GDM1 (cell line): ENCODE measurements at places on chromosomes 12 and 14.
A peak's percentile ranks its signal among the peaks of the same experiment; 100 is the strongest.

DNA sequence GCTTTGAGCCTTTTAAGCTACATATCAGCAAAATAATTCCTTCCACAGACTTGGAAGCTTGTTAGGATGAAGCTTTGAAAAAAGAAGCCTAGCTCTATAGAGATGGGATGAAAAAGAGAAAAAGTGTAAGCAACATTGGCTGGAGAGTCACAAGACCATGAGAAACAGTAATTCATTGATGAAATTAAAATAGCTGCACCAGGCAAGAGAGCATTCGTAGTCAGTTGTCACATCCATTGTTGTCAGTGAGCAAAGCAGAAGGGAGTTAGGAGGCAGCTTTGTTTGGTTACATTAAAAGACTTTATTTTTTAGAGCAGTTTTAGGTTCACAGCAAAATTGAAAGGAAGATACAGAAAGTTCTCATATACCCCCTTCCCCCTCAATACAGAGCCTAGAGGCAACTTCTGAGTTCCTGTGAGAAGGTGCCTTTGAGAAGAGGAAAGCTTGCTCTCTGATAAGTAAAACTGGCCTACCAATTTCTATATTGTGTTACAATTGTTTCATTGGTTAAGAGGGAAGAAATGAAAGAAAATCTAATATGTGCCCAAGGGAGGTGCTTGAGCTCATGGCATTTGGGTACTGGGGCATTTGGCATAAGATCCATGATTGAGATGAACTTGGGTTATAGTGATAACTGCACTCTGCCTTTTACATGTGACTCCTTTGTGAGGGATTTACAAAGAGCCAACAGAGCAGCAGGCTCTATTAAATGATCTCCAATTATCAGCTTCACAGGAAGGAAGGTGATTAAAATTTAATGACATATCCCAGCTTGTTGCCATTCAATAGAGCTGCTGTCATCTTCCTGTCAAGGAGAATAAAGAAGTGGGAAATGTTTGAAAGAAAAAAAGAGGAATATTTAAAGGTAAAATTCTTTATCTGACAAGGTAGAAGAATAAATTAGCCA, 361.3 kb upstream of the TMTC1 start:
- no peak for DNase-seq

DNA sequence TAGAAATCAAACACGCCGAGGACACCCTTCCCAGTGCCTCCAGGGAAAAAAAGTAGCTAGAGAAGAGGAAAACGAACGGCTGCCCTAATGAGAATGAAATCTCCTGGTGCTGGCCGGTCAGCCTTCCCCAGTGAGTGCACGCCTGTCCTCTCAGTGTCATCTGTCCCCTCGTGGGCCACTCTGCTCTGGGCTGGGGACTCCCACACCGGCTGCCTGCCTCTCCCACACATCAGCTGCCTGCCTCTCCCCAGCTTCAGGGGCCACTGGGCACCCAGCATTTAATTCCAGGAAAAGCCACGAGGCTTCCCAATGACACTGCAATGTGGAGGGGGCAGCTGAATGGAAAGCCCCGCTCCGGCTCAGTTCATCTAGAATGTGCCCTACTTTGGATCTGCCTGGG, 59.0 kb downstream of the CCDC85C start:
- DNase-seq, result no peak

DNA sequence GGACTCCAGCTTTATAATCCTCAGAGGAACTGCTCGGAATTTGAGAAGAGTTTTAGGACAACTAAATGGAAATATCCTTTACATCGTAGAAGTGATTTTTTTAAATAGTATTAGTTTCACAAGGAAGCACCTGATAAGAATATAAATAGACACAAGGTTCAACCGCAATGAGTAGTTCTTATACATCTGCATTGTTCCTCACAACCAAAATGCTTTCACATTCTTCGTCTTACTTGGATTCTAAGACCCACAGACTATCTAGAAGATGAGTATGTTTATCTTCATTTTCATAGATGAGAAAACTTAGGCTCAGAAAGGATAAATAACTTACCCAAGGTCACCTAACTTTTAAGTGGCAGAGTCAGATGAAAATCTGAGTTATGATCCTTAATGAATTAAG, 469.0 kb downstream of the GALC start:
- DNase-seq, result no peak

DNA sequence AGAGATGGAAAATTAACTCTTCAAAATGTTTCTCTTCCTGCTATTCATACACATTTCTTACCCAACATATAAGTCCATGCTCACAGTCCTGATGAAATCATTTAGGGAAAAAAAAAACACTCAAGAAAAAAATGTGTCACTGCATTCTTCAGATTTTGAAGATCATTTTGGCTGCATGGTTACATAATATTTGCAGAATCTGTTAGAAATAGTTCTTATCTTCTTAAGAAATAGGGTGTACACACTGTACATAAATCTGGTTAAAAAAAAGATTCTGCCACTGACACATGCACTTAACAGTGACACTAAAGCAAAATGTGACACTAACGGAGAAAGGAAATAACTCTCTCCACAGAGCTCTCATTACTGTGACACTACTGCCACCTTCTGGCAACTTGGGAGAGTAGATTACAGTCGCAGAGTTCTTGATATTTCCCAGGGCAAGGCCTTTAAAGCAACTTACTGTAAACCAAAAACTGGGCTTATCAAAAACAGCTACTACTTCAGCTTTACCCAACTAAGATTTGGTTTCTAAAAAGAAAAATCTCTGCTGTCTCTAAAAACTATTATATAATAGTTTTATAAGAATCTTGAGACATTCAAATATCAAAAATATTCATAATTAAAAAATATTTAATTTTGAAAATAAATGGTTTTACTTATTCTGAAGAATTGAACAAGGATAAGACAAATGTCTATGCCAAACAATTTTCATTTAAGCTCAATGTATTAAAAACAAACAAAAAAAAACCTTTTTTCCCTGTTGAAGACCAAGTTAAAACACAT, 65.0 kb downstream of the SETD3 start:
- peak; percentile 58 for DNase-seq

- no peak for DNase-seq
These were observed 138.5 kb upstream of the AMIGO2 start for GRCh38 chr12:47218191-47218654.

DNA sequence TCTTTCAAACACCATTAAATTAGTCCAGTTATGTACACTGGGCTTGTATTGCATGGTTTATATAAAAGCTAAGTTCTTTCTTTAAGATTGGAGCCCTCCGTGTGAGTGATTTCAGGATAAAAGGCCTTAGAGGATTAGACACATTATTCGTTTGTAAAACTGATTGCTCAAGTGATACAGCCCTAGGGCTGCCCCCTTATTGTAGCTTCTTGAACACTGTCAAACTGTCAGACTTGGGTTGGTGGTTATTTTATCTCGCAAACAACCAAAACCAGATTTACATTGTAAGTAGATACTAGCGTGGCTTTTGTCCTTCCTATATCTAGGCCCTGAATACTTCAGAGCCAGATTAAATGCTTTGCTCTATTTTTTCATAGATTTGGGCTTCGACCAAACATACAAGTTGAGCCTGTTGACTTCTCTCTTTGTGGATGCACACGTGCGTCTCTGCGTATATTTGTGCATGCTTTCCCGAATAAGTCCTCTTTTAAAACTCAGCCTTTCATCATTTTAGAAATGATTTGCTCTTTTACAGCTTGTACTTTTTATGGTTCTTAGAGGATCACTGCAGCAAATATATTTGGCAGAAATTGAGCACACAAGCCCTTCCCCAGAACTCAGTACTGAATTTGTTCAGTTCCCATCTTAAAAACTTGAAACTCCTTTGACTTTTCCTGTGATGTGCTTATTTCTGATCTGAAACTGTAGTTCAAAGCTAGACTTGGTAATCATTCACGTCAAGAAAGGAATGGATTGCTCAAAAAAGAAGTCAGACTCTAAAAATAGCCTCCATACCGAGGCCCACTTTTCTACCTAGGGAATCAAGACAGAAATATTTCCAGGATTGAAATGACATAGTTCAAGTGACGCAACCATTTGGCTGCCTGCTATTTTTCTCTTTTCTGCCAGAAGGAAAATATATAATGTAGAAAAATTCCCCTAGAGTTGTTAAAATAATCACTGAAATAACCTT, 129.5 kb downstream of the ETV6 start:
- DNase-seq, result no peak
